Forelimb muscle (tissue), 1 donor: ENCODE measurements at places on chromosomes 16 and 17. TPM values are rescaled to one million over a fixed set of nuclear protein-coding genes. Genes with fewer than 3 reads are reported as not detected.

RAMP2 gene
- polyA plus RNA-seq: 64.1 TPM

GRCh38 chr16:29656688-29657523 is 6.1 kb upstream of the SPN start:
- no peak for DNase-seq

- no peak for DNase-seq
Measured at GRCh38 chr16:73006026-73006425, 41.9 kb downstream of the ZFHX3 start.

DNA sequence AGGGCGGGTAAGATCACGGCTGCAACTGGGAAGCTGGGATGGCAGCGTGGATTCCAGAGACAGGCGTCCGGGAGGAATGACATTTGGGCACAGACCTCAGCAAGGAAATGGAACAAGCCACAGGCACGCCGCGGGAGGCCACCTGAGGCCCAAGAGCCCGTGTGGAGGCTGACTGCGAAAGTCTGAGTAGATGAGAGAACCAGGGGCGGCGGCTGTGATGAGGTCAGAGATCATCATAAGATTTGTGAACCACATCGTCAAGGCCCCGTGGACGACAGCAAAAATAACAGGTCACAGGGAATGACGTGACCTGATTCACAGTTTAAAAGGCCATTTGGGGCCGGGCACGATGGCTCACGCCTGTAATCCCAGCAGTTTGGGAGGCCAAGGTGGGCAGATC is 48.2 kb downstream of the MRM3 start:
- no peak for DNase-seq

SPATA2L gene
- 1.9 TPM for polyA plus RNA-seq

DNA sequence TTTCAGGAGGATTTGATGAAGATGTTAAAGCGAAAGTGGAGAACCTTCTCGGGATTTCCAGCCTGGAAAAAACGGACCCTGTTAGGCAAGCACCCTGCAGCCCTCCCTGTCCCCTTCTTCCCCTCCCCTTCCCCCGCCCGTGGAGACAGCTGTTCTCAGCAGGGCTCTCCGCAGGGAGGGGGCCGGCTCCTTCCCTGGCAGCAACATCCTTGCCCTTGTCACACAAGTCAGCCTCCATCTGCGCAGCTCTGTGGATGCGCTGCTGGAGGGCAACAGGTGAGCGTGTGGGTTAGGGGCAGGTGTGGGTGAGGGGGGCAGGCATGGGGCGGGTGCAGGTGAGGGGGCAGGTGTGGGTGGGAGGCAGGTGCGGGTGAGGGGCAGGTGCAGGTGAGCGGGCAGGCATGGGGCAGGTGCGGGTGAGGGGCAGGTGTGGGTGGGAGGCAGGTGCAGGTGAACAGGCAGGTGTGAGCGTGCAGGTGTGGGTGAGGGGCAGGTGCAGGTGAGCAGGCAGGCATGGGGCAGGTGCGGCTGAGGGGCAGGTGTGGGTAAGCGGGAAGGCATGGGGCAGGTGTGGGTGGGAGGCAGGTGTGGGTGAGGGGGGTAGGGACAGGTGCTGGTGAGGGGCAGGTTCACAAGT is 9.4 kb downstream of the CYBC1 start:
- no peak for DNase-seq

RPL13 gene
- polyA plus RNA-seq: 4,240 TPM

- DNase-seq: no peak
Measured at GRCh38 chr17:65895969-65896368, 296.0 kb downstream of the CEP112 start.

ADAP2 gene
- 5.1 TPM for polyA plus RNA-seq

DNA sequence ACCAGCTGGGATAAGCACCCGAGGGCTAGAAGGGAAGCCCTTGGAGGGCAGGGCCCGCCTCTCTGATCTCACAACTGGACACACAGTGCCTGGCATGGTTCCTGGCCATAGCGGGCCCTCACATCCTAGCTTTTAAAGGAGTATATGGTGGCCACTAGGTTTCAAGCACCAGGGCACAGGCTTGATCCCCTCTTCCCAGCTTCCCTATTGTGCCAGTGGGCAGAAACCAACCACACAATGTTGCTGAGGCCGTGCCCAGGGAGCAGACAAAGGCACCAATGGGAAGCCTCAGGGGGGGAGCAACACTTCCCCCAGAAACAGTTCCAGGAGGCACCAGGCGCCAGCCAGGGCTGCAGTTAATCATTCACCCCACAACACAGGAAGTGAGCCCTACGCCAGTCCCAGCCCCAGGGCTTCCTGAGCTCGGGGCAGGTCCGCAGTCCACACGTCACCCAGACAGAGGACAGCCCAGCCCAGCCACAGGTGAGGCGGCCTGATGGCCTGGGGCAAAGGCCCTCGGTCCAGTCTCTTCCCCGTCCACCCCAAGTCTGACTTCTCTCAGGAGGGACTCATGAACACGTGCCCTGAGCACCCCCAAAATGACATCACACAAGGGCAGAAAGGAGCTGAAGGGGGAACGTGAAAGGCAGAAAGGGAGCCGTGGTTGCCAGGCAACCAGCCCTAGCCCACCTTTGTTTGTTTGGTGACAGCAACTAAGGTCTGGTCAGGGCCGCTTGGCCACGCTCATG is 12.8 kb downstream of the SMIM5 start:
- DNase-seq: no peak

- no peak for DNase-seq
Measured at GRCh38 chr16:51971184-51971583, 575.8 kb downstream of the TOX3 start.

- no peak for DNase-seq
Measured at GRCh38 chr17:7846063-7846735, 8.7 kb upstream of the TMEM88 start.

AOC3 gene
- polyA plus RNA-seq: 13.3 TPM

DNA sequence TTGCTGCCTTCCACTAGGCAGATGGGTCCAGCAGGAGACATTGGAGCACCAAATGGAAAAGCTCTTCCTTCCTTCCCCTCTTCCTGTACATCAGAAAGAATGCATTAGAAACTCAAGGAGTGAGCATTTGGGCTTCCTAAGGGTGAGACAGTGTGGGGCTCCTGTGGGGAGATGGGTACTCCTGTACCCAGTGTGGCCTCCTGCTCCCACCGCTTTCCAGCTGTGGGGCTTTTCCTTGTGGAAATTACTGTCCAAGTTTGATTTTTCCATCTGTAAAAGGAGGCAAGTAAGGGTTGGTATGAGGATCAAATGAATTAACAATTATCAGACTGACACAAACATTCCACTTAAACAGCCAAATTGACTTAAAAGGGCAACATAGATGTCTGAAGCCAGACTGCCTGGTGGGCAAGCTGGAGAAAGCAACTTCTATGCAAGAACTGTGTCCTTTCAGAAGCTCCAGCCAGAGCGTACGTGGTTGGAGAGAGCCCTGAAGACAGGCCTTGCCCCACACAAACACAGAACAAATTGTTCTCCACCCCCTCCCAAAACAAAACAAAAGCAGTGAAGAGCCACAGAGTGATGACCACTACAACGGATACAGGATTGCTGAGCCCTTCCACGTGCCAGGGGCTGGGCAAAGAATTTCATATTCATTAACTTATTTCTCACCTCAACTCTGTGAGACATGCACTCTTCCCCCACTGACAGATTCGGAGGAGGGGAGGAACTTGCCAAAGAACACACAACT is 23.1 kb upstream of the ALDH3A1 start:
- no peak for DNase-seq

- DNase-seq: no peak
Measured at GRCh38 chr17:66343531-66344078, 41.2 kb downstream of the PRKCA start.

TVP23A gene
- 2.3 TPM for polyA plus RNA-seq

KRTAP17-1 gene
- not detected for polyA plus RNA-seq

SAMD14 gene
- 4.3 TPM for polyA plus RNA-seq

KCNH6 gene
- not detected for polyA plus RNA-seq

DNA sequence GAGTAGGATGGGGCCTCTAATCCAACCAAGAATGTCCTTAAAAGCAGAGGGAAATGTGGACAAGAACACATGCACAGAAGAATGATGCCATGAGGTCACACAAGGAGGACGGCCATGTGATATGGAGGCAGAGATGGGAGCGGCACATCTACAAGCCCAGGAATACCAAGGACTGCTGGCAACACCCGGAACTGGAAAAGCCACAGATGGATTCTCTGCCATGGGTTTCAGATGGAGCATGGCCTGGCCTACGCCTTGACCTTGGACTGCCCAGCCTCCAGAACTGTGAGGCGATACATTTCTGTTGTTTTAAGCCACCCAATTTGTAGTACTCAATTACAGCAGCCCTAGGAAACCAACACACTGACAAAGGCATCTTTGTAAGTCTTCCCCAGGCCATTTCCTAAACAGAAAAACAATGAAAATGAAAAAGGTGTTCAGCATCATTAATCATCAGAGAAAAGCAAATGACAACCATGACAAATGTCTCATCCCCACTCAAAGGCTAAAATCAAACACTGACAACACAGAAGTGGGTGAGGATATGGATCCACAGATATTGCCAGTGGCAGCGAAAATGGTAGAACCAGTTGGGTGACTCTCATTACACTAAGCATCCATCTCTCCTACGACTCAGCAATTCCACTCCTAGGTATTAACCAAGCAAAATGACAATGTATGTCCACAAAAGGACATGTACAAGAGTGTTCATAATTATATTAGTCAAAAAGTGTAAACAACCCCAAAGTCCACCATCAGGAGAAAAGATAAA is 76.9 kb upstream of the CNEP1R1 start:
- no peak for DNase-seq

DNA sequence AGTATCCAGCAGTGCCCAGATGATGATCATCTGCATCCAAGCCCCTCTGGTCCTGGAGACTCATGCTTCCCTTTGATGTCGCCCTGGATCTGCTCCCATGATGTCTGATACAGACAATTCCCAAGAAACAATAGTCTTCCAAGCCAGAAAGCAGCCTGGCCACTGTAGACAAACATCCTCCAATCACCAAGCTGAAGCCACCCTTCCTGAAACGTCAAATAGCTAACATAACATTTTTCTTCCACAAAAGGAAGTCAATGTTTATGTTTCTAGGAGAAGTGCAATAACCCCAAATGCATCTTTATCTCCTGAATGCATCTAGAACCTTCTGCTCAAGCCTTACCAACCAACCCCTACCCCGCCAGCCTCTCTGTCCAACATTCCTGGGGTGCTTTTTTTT is 1.2 kb upstream of the DPEP2 start:
- DNase-seq: no peak

KRT12 gene
- 0.08 TPM for polyA plus RNA-seq

- no peak for DNase-seq
Measured at GRCh38 chr17:28725166-28725659, 820 bp downstream of the TLCD1 start.

NXPH3 gene
- 1.3 TPM for polyA plus RNA-seq

HMOX2 gene
- polyA plus RNA-seq: 36.2 TPM

C16orf89 gene
- 0.39 TPM for polyA plus RNA-seq
